ENCODE measurements at places on chromosomes 12 and 14.

GRCh38 chr14:30610787-30611343 lies 11.3 kb upstream of the SCFD1 start:
- no peak for DNase-seq

DNA sequence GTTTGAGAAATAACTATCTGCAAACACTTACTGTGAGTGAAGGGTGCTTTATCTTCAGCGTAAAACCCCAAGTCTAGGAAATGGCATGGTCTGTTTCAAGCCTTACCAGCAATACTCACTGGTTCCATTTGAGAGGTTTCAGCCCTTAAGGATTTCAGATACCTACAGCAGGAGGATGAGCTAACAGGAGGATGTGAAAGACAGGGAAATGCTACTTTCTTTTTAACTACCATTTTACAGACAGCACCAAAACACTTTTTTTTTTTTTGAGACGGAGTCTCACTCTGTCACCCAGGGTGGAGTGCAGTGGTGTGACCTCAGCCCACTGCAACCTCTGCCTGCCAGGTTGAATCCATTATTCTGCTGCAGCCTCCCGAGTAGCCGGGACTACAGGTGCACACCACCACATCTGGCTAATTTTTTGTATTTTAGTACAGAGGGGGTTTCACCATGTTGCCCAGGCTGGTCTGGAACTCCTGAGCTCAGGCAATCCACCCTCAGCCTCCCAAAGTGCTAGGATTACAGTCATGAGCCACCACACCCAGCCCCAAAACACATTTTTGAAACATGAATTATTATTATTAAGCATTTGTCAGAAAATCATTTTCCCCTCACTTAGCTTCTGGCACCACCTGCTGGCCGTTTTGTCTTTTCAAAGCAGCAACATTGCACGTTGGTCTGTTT lies 4.6 kb downstream of the MTRFR start:
- peak; percentile 62 for DNase-seq

- DNase-seq, result no peak
Measured at GRCh38 chr12:114931025-114931424, 247.1 kb upstream of the TBX3 start.

GRCh38 chr14:65476273-65476941 lies 63.9 kb downstream of the FUT8 start:
- DNase-seq, result no peak

DNA sequence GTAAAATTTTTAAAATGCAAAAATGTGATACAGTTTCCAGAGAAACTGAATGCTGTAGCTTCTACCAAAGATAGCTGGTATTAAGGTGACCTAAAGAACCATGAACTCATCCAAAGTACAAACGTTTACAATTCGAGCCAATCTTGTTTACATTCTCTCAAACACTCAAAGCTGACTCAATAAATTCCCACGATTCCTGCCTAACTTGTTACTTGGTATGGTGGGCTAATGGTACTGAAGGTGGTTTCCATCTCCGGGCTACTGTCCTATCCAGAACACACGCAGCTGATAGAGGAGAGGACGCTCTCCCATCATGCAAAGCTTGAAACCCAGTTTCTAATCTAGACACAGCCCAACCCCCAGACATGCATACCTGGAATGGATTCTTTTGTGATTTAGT lies 31.5 kb downstream of the RAD9B start:
- no peak for DNase-seq

- no peak for DNase-seq
Measured at GRCh38 chr14:64501411-64502171, 2.0 kb downstream of the ZBTB25 start.

- DNase-seq, result no peak
Measured at GRCh38 chr14:54206516-54206915, 190.3 kb upstream of the CDKN3 start.

GRCh38 chr12:120196363-120196762 lies 1.8 kb upstream of the GCN1 start:
- no peak for DNase-seq

- no peak for DNase-seq
Measured at GRCh38 chr14:83566567-83566966, 1963.4 kb upstream of the FLRT2 start.

- DNase-seq, result no peak
Measured at GRCh38 chr14:61608245-61609165, 86.8 kb upstream of the HIF1A start.

GRCh38 chr12:108205864-108206263 lies 76.8 kb downstream of the WSCD2 start:
- no peak for DNase-seq

DNA sequence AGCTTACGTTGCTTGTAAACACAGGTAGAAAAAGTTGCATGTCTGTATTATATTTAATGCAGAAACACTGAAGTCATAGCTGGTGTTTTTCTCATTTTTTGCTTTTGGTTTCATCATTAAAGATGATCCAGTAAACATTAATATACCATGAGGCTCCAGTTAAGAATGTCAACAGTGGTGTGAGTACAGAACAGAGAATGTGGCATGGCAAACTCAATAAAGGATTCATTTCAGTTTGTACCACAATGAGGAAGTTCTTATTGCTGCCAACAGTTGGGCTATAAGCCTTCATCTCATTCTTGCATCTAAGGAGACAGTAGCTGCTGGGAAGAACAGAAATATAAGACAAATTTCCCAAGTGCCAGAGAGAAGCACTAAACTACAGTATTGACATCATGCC lies 72.1 kb upstream of the ST8SIA1 start:
- no peak for DNase-seq

- no peak for DNase-seq
Measured at GRCh38 chr12:54628186-54628846, 6.4 kb downstream of the LACRT start.

- no peak for DNase-seq
Measured at GRCh38 chr14:60618241-60618640, 31.0 kb downstream of the SIX1 start.

GRCh38 chr12:11795192-11795912 lies 145.9 kb downstream of the ETV6 start:
- DNase-seq, result no peak

DNA sequence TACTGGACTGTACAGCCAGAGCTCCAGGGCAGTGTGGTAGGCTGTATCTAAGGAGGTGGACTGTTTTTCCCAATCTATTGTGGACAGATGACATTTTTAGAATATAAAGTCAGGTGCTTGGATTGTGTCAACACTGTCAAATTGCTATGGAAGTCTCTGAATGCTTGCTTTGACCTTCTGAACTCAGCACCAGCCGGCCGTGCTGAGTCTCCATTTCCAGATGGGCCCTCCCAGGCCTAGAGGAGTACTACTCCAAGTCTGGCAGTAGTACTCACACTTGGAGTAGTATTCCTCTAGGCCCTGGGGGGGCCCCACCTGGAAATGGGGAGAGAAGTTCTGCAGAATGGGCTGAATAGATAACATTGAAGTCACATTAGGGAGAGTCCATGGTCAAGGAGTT lies 16.2 kb upstream of the KCNK13 start:
- DNase-seq, result no peak

- no peak for DNase-seq
Measured at GRCh38 chr12:3520711-3521110, 29.7 kb downstream of the PRMT8 start.

DNA sequence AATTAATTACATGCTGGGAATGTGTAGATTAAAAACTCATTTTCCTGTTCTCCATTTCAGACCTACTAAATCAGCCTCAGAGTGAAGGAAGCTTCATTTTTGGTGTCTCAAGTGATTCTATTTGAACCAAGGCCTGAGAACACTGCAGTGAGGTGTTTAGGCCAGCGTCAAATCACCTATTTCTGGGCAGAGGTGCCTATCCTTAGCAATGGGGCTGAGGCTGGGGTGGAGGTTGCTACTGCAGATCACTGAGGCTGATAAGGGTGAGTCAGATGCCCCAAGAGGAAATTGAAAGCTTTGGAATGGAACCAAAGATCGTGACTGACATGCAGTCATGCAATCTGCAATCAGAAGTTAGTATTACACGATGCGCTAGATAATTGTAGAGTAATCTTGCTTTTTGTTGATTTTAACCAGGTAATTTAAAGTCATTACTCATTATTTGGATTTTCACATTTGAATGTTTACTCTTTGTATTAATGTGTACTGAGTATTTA lies 4.4 kb downstream of the TXNRD1 start:
- DNase-seq, result peak; percentile 60

DNA sequence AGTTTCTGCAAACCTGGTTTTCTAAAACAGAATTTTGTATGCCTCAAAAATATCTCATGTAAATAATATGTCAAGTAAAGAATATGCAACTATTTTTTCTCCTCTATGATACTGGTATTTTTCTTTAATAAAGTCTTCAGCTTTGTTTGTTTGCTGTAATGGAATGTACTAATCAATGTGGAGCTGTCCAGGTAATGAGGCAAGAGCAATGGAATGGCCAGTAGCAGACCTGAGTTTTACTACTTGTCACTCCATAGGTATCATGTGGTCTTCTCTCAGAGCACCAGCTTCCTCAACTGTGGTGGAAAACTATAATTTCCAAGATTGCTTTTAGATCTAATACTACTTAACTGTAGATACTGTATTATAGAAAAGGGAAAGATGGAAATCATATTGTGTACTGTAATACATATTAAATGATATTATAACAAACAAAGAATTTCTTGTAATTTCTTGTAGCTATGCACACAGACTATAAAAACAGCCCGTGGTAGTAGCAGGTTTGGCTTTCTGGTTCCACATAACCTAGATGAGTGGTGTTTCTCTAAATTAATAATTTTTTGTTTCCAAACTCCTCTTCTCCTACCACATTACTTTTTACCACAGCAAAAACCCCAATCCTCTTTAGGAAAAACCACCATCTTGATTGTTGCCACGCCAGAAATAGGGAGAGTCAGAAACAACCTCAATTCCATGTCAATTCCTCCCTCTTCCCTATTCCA lies 70.6 kb downstream of the KIF21A start:
- no peak for DNase-seq

DNA sequence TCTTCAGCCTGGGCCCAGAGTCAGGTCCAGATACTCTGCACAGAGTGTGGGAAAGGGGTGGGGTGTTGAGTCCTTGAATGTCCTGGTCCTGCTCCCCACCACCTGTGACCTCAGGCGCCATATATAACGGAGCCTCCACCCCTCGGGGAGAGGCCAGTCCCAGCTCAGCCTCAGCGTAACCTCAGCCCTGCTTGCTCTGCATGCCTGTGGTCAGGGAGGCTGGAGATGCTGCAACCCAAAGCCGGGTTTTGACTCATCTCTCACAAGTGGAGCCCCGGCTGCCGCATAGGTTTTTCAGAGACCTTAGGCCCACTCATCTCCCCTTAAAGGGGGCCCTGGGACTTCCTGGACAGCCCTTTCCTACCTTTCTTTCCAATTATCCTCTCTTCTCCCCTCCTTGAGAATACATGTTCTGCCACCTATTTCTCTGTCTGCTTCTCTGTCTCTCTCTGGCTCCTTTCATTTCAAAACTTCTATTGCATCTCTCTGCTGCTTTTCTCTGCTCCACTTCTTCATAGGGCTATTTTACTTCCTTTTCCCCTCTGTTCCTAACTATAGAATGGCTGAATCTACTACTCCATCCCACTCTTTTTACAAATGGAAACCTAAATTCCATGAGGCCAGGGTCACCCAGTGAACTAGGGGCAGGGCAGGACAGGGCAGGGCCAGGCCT lies 1.2 kb downstream of the ITGB7 start:
- DNase-seq, result no peak

GRCh38 chr12:88957358-88957757 lies 377.1 kb upstream of the KITLG start:
- no peak for DNase-seq

GRCh38 chr12:120639771-120640721 lies at the start of gene CABP1:
CABP1 (plus strand) TSS chr12:120640626; CDS start chr12:120640686, 60 bp downstream.
- peak; percentile 64 for DNase-seq

- DNase-seq, result no peak
Measured at GRCh38 chr14:35406506-35407305, 2.2 kb upstream of the NFKBIA start.

DNA sequence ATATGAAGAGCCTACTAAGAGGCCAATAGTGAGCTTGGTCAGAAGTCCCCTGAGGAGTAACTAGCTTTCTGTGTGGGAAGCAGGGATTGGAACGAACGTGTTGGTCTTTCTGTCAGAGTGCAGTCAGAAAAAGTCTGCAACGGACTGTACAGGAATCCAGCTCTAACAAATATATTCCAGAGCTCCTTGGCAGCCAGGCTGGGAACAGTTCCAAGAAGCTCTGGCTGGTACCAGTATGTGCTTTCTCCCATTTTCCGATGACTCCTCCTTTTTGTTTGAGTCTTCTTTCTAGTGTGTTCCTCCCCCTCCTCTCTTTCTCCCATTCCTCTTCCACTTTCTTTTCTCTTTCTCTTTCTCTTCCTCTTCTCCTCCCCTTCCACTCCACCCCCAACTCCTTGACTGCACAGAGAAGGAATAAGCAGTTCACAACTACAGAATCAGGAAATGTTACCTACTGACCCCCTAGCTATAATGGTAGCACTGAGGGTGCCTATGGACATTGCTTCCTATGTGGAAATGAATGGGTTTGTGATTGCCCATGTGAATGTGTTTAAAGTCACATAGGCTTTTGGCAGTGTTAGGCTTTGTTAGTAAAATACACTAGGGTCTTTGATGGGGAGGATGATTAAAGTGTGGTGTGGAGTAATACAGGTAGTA lies 59.9 kb downstream of the TTLL5 start:
- DNase-seq, result no peak

GRCh38 chr14:103277931-103278330 lies 56.1 kb upstream of the EIF5 start:
- DNase-seq, result no peak

GRCh38 chr12:43015090-43015737 lies 425.7 kb upstream of the PRICKLE1 start:
- no peak for DNase-seq

GRCh38 chr12:14962153-14962539 lies 745 bp upstream of the ARHGDIB start:
- no peak for DNase-seq

GRCh38 chr12:79407671-79408622 lies 282.8 kb downstream of the PAWR start:
- no peak for DNase-seq

DNA sequence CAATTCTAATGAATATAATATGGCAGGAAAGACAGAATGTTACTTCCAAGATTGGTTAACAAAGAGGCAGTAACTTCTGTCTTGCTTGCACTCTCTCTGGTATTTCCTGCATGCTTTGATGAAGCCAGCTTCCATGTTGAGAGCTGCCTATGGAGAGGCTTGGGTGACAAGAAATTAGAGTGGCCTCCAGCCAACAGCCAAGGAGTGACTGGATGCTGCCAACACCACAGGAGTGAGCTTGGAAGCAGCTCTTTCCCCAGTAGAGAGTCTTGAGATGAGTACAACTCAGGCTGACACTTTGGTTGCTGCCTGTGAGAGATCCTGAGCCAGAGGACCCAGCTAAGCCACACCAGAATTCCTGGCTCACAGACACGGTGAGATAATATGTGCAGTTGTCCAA lies 183.1 kb downstream of the RMST start:
- no peak for DNase-seq

DNA sequence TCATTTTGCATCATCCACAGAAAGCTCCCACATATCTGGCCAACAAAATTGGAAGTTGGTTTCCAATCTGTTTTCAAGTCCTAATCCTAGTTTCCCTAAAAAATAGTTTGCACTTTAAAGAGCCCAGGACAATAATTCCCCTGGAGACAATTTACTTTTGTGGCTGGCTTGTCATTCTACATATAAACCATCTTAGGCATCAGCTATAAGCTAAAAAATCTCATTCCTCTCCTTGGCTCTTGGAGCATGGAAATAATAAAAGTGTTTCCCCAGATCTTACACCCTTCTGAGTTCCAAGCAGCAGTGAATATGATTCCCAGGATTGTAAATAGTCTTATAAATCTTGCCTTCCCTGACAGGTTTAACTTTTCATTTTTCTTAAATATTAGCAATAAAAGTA lies 89.1 kb upstream of the NUDT4 start:
- no peak for DNase-seq
